Activated CD8-positive, alpha-beta memory T cell treated with anti-CD3 and anti-CD28 coated beads, Interleukin-2, amount 10 ng/mL, durations not matched to agents 7 days and 5 days (primary cell): ENCODE measurements at places on chromosomes 1 and 21. TPM values are rescaled to one million over a fixed set of nuclear protein-coding genes. Genes with fewer than 3 reads are reported as not detected.

DNA sequence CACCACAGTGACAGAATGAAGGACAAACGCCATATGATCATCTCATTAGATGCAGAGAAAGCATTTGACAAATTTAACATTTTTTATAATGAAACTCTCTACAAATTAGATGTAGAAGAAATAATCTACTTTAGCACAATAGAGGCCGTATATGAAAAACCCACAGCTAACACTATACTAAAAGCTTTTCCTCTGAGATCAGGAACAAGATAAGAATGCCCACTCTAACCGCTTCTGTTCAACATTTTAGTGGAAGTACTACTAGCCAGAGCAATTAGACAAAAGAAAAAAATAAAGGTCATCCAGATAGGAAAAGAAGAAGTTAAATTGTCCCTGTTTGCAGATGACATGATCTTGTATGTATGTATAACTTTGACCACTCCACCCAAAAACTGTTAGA is 109.7 kb downstream of the SLC35F3 start:
- H3K27ac ChIP-seq, result no peak overlapping the region
- H3K4me1 ChIP-seq, result no peaks in the 10 kb centered on the region
- no peak overlapping the region for H3K4me3 ChIP-seq
- no peak for DNase-seq
- H3K36me3 ChIP-seq, result no peaks in the 10 kb centered on the region

DNA sequence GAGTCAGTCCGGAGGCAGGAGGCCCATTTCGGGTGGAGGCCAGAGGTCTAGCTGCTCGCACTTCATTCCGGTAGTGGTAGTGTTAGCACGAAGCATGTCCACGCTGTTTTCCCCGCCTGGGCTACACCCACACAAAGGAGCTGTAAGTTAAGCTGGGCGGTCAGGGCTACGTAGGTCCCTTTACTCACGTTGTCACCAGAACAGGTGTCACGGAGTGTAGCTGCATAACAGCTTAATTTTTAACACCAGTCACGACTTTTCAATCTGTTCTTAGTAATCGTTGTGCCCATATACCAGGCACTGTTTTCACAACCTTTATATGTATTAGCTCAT is 15.6 kb downstream of the HLX start:
- no peak overlapping the region for H3K4me3 ChIP-seq
- peaks cover 51% of the 10 kb centered on the region for H3K27me3 ChIP-seq
- H3K36me3 ChIP-seq, result no peaks in the 10 kb centered on the region
- H3K27ac ChIP-seq, result no peak overlapping the region

GRCh38 chr1:63663301-63663700 is 70.1 kb downstream of the PGM1 start:
- no peak for DNase-seq
- H3K4me3 ChIP-seq, result no peak overlapping the region
- no peak overlapping the region for H3K27ac ChIP-seq

DNA sequence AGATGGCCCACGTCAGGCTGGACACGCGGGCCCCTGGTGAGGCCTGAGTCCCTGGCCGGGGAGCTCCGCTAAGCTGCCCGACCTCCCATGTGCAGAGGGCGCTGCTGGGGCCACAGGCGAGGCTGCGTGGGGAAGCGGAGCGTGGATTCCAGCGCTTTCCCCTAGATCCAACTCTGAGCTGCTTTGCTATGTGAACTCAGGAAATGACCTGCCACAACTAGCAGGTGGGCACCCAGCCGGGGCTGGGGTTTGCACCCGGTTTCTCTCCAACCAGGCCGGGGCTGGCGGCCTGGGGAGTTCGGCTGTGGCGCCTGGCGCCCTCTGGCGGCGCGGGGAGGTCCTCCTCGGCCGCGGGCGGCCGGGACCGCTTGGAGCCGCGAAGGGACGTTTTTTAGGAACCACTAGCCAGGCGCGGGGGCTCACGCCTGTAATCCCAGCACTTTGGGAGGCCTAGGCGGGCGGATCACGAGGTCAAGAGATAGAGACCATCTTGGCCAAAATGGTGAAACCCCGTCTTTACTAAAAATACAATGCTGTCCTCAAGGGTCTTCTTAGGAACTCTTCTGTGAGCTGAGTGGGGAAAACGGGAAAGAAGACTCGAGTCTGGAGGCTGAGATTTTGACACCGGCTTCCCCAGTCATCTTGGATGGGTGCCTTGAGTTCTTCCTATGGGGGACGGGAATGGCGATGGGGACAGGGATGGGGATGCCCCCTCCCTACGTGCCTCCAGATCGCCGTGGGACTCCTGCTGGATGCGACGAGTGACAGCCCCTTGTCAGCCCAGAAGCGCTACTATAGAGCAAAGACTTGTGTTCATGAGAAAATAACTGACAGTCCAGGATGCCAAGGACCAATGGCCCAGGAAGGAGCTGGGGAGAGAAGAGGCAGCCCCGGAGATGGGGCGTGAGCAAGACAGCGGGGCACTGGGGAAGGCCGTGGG is 12.6 kb downstream of the PYCR2 start:
- no peaks in the 10 kb centered on the region for H3K36me3 ChIP-seq
- DNase-seq, result peak; percentile 74
- no peaks in the 10 kb centered on the region for H3K4me1 ChIP-seq
- H3K27me3 ChIP-seq, result no peaks in the 10 kb centered on the region

DNA sequence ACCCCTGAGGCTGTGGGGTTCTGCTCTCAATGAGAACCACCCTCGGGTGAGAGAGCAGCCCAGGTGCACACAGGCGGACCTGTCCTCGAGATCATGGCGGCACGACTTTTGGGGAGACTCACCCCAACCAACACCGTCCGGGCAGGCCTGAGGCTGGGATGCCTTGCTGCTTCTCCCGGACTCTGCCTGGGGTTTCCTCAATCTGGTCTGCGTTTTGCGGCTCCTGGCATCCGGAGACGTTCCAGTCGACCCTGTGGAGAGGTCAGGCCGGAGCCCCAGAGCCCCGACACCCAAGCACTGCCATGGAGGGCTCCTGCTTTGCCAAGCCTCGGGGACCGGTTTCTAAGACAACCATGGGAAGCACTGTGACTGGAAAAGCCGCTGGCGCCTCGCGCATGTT is 3879.7 kb downstream of the SRGAP2C start:
- H3K27me3 ChIP-seq, result no peaks in the 10 kb centered on the region
- peaks cover 2% of the 10 kb centered on the region for H3K36me3 ChIP-seq
- no peaks in the 10 kb centered on the region for H3K4me1 ChIP-seq
- no peak for DNase-seq

DNA sequence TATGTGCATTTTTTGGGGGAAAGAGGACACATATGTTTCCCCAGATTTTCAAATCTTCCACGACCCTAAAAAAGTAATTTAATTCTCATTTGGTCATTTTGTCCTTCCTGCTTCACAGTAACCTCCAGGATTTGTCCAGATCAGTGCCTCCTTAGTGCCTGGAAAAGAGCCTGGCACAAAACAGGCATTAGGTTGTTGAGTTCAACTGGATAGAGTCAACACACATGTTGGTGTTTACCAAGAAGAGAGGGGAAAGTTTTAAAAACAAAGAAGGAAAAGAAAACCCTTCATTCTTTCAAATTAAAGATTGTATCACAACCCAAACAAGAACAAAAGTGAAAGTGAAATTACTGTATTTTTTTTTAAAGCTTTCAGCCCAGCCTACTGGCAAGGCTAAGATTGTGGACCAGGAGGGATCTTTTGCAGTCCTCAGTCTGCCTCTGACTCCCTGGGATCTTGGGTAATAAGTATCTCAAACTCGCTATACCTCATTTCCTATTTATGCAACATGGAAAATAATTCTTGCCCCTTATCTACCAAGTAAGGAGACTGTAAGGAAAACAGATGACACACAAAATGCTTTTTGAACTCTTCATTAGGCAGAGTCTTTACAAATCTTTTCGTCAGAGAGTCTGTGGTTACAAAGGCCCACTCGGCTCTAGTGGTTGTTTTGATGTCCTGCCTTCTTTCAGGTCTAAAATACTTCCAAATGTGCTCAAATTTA is 57.8 kb downstream of the ZNF281 start:
- DNase-seq, result no peak
- peaks cover 4% of the 10 kb centered on the region for H3K27me3 ChIP-seq
- H3K36me3 ChIP-seq, result no peaks in the 10 kb centered on the region

DNA sequence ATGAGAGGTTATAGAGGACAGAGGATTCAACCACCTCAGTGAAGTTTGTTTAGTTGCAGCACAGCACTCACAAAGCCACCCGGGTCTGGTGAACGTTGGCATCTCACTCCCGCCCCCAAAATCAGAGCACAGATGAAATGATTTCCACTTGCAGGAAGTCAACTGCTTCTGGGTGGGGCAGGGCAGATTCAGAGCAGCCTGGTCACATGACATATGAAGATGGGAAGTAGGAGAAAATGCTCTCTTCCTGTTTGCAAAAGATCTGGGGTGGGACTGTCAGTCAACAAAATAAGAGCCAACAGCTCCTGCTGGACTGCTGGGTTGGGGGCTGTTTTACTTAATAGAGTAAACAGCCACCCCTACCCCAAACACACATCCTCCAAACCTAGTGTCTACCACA is 43.2 kb downstream of the LRRC71 start:
- DNase-seq, result peak; percentile 68
- H3K4me1 ChIP-seq, result peaks cover 21% of the 10 kb centered on the region
- H3K27ac ChIP-seq, result peak overlapping the region; percentile 73
- peaks cover 33% of the 10 kb centered on the region for H3K27me3 ChIP-seq

DNA sequence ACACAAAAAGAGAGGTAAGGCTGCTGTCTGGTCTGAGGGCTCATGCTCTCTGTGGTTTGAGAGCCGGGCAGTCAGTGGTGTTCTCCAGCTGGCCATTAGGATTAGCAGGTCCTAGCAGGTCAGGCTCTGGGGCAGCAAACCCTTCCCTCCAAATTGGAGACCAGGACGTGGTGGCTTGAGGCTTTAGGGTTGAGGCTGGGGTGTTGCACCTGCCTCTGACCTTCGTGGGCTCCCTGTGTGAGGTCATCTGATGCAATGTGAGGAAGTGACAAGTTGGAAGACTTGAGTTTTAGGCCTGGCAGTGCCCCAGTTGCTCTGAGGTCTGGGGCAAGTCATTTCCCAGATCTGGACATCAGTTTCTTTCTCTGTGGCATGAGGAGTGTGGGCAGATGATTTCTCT is 24.4 kb downstream of the SZRD1 start:
- H3K4me1 ChIP-seq, result peaks cover 50% of the 10 kb centered on the region
- peak; percentile 51 for DNase-seq
- no peaks in the 10 kb centered on the region for H3K27me3 ChIP-seq

DNA sequence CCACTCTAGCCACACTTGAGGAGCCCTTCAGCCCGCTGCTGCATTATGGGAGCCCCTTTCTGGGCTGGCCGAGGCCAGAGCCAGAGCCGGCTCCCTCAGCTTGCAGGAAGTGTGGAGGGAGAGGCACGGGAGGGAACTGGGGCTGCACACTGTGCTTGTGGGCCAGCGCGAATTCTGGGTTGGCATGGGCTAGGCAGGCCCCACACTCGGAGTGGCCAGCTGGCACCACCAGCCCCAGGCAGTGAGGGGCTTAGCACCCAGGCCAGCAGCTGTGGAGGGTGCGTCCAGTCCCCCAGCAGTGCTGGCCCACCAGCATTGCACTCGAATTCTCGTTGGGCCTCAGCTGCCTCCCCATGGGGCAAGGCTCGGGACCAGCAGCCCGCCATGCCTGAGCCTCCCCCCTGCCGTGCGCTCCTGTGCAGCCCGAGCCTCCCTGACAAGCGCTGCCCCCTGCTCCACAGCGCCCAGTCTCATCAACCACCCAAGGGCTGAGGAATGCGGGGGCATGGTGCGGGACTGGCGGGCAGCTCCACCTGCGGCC is 785.9 kb upstream of the TPTE start:
- H3K36me3 ChIP-seq, result no peaks in the 10 kb centered on the region
- no peak overlapping the region for H3K27ac ChIP-seq
- H3K4me3 ChIP-seq, result no peak overlapping the region
- no peaks in the 10 kb centered on the region for H3K27me3 ChIP-seq
- H3K4me1 ChIP-seq, result no peaks in the 10 kb centered on the region

DNA sequence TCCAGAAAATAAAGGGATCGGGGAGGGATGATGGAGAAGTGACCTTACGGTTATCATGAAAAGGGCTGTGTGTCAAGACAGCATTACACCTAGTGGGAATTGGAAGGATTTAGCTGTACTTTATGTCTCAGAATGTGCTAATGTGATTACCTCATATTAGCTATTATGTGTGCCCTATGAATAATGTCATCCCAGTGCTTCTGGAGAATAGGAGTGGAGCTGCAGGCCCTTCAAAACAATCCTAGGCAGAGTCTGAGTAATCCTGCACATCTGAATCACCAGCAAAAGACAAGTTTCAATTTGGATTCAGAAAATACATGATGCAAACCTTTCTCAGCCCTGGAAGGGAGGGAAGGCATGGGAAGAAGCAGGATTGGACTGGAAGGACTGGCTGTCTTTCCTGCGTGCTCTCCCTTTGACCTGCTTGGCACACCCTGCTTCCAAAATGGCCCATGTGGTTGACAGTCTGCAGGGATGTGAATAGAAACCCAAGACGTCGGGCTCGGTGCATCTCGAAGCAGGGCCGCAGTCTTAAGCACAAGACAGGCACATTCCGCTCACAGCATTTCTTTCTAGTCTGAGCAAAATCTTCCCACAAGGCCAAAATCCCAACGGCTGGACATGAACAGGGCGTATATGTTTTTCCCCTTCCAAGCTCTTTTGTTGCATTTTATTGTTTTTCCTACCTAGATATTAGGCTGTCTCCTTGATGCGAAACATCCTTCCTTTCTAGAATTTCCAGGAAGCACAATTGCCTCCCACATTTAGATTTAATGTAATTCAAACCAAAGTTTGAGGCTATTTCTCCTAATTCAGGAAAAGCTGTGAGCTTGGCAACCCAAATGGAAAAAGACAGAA is 54.3 kb upstream of the TARBP1 start:
- peaks cover 18% of the 10 kb centered on the region for H3K4me1 ChIP-seq
- no peak overlapping the region for H3K4me3 ChIP-seq
- no peaks in the 10 kb centered on the region for H3K36me3 ChIP-seq
- no peak for DNase-seq

DNA sequence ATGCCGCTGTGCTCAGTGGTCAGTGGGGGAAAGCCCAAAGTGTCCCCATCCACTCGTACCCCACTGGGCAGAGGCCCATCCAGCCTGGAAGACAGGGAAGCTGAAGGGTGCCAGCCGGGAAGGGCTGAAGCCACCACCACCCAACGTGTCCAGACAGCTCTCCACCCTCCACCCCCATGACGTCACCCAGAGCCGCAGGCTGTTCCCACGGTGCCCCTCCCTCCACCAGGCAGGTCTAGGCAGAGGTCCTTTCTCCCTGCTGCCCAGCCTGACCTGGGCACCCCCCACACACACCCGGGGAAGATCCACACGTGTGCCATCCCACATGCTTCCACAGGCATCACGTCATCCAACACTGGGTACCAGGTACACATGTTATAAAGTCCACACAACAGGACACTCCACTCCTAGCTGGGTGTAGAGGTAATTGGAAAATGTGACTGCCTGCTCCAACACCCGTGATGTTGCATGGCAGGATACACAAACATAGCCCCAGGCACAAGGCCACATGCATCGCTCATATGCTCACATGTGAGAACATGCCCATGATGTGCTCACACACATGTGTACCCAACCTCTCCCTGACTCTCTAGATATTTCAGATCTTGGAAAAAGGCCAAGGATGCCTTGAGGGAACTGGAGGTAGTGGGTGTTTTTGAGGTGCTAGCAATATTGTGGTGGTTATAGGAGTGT is 5.1 kb upstream of the ARHGAP30 start:
- no peak overlapping the region for H3K4me3 ChIP-seq
- no peaks in the 10 kb centered on the region for H3K27me3 ChIP-seq
- H3K27ac ChIP-seq, result no peak overlapping the region

The HSD3B2 gene
- total RNA-seq, result not detected

The C1orf115 gene
- total RNA-seq, result 0.12 TPM

The TAS1R1 gene
- not detected for total RNA-seq

The PRAMEF5 gene
- not detected for total RNA-seq

The SAMD13 gene
- 0.73 TPM for total RNA-seq

The THEM4 gene
- 20.9 TPM for total RNA-seq
